ENCODE measurements at places on chromosomes 4 and X. TPM values are rescaled to one million over a fixed set of nuclear protein-coding genes. Genes with fewer than 3 reads are reported as not detected.

DNA sequence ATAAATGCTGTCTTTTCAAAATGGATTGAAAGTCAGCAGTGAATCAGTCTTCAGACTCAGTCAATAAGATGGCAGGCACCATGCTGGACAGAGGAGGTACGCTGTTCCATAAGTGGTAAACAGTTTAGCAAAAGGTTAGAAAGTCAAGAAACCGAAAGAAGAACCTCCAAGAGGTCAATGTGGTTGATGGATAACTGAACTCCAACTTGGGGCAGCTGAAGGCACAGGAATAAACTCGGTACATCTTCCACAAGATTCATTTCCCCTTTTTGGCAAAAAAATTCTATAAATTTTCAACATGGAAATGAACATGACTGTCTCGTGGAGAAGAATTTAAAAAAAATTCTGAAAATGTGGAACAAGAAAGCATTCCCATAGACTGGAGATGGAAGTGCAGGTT lies 18.4 kb upstream of the SEL1L3 start:
- no peak for DNase-seq

- no peak for DNase-seq
Measured at GRCh38 chrX:64205441-64205734, at the start of gene AMER1. Gene AMER1, minus strand, starts transcription at chrX:64205708. Its CDS starts 12,422 bp downstream, at chrX:64193286.

DNA sequence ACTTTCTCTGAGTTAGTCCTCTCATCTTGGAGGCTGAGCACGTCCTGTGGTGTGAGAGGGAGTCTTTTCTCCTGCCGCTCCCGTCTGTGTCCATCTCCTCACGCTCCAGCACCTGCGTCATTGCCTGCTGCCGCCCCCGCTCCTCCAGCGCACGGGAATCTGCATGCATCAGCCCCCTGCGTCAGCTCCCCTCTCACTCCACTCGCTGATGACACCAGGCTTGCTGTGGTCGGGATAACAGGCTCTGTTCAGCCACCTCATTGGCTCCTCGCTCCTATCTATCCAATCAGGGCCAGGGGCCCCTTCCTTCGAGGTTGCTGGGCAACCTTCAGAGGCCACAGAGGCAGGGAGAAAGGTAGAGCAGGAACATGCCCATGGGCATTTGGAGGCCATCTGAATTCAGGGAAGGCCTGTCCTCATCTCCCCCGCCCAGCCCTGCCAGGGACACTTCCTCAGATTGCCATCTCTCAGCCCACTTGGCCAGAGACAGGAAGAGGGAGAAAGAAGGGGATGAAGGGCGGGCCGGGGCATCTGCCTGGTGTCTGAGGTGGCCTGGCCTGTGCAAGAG lies 9.3 kb downstream of the ZNF185 start:
- peak; percentile 70 for DNase-seq

GRCh38 chr4:56511098-56511497 lies 5.5 kb downstream of the ARL9 start:
- no peak for DNase-seq

DNA sequence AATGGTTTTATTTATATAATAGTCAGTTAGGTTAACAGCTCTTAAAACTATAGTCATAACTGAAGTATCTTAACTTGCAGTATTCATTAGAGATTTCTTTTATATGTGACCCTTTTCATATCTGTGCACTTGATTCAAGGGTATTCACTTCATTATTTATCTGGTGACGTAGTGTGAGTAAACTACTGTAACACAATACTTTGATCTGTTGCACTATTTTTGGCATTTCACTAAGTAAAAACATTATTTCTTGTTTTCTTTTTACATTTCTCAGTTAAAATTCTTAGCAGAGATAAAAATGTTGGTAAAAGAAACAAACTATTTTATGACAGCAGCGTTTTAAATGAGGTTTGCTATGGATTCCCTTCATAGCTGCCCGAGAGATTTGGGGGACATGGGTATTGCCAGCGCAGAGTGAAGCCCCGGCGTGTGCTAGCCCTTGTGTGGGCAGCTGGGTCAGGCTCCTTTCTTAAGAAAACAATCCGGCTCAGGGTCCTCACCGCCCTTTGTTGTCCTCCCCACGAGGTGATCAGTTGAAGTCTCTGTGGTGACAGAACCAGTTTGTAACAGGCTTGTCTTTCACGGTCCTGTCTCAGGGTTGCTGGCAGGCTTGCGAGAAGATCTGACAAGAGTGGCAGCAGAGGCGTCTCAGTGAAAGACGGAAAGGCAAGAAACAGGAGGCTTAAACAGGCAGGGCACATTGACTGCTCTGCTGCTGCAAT lies 293.4 kb downstream of the BMPR1B start:
- DNase-seq, result no peak

Gene FAM47A
- not detected for polyA plus RNA-seq

Gene CT47B1
- not detected for polyA plus RNA-seq

- no peak for DNase-seq
Measured at GRCh38 chr4:48332661-48333060, 8.7 kb upstream of the SLAIN2 start.

Gene NHSL2
- 3.1 TPM for polyA plus RNA-seq

- DNase-seq, result no peak
Measured at GRCh38 chrX:130829526-130830515, 73.2 kb downstream of the ENOX2 start.
